ENCODE measurements at places on chromosomes 12 and 14.

GRCh38 chr12:124764870-124765580 is 98.6 kb downstream of the SCARB1 start:
- DNase-seq = no peak

DNA sequence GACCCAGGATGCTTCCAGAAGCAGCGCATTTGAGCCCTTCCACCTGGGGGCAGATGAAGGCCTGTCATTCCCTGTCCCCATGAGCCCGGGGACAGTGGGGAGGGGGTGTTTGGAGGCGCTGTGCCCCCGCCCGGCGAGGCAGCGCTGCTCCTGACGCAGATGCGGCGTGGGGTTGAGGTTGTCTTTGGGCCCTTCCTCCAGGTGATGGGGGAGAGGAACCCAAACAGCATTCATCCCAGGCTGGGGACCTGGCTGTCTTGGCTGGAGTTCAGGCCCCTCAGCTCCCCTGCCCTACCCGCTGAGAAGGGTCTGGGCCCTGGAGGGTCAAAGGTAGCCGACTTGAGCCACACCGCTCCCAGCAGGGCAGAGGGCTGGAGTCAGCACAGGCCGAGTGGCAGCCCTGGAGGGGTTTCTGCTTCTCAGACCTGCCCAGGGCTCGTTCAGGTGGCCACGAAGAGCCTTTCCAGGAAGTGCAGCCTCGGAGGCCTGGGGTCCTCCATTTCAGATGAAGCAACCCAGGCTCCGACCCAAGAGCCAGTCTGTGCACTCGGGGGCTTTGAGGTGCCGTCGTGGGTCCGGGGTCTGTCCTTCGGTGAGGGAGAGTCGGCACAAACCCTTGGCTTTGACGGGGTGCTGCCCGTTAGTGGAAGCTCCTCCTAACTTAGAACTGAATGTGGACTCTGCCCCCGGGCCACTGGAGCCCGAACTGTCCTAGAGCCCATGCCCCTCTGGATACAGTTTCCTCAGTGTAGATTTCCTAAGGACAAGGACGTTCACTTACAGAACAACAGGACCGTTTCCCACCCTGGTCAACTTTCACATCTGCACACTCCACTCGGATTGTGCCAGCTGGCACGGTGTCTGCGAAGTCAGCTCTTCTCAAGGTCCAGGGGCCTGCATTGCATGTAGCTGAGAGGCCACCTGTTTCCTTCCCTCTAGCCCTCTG is 16.1 kb downstream of the ACADS start:
- DNase-seq = no peak

- no peak for DNase-seq
These were observed 4.5 kb upstream of the HECTD4 start for GRCh38 chr12:112386726-112387125.

- no peak for DNase-seq
These were observed 198.9 kb downstream of the RBM19 start for GRCh38 chr12:113766879-113767878.

- DNase-seq = no peak
These were observed 40.3 kb downstream of the IFNG start for GRCh38 chr12:68119250-68119649.

- no peak for DNase-seq
These were observed 367.3 kb downstream of the ALG10 start for GRCh38 chr12:34389378-34390170.
